ENCODE measurements at places on chromosomes 5 and 9. TPM values are rescaled to one million over a fixed set of nuclear protein-coding genes. Genes with fewer than 3 reads are reported as not detected.

DNA sequence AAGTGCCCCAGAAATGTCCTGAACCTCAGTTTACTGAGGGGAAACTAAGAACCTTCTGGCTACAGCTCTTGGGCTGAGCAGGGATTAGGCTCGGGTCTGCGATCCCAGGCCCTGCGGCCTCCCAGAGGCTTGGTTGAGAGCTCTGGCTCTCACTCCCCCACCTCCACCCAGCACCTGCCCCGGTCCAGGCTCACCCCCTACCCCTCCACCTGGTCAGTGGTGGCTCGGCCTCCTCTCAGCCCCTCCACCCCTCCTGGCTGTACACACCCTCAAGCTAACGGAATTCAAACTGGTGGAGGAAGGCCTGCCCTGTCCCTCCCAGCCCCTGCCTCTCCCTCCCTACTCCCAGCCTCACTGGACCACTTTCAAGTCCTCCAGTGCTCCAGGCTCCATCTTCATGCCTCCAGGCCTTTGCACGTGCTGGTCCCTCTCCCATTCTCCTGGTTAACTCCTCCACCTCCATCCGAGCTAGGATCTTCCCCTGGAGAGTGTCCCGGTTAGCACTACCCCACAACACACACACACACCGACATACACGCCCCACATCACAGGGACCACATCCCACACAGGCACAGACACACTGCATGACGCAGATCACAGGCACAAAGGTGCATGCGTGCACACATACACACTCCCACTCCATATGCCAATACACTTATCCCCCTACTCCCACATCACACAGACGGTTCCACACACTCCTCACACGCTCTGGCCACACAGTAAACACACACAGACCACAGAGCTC, 130.9 kb downstream of the C9orf50 start:
- peak; percentile 66 for DNase-seq

DNA sequence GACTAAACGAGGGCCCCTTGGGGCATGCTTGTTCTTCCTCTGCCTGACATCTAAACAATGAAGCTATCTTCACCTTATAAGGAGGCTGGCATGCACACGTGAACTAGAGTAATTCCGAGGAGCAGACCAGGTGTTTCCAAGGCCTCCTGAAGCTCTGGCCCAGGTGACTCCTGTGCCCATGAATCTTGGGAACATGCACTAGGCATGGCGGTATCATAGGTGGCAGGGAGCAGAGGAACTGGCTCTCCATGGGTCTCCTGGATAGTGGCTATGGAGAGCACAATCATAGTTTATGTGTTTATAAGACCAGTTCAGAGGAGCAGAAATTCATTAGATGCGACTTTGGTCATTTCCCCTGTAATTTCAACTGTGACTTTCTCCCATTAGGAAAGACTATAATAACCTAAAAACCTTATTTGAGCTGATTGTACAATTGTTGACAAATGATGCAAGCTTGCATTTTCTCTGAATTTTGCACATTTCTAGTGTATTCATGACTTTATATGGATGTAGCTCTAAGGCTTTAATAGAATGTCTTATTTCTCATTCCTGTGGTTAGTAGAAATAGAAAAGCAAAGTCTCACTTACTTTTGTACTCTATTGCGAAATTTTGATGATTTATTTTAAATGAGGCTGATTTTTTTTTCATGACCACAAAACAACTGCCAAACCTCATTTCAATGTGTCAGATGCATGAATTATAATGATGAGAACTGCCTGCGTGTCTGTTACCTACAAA, 135.3 kb upstream of the RPS23 start:
- no peak for DNase-seq

GRCh38 chr5:173281910-173282309, 46.3 kb downstream of the STC2 start:
- DNase-seq = no peak

STKLD1 gene
- 0.71 TPM for total RNA-seq

DNA sequence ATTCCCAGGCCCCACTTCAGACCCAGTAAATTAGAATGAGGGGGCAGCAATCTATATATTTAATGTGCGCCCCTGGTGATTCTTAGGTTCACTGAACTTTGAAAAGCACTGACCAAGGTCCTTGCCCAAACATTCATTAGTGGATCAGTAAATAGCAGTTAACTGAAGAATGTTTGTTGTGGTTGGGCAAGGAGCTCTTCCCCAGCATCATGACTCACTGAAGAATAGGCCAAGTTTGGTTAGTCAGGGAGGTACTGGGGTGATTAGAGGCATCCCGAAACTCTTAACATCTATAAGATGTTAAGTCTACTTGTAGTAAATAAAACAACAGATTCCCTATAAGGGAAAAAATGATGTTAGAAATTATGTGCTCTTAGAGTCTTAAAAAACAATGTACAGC, 833 bp upstream of the MROH2B start:
- no peak for DNase-seq

CENPK gene
- total RNA-seq = 110 TPM

DNA sequence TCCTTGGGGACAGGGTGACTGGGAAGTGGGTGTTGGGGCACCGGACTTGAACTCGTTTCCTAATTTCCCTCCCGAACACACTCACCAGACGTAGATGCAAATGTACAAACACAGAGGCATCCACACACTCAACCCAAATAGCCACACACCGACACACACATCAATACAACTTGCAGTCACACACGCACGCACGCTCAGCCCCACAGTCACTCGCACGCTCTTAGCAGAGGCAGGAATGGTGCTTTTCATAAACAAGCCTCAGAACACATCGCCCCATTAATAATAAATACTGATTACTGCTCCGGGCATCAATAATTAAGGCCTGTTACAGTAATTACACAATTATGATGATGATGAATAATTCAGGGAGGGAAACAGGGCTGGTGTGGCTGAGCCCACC, 5.7 kb downstream of the BARHL1 start:
- DNase-seq = no peak

CEP78 gene
- 59.1 TPM for total RNA-seq

GRCh38 chr5:66285343-66285922, 141.3 kb downstream of the SREK1 start:
- no peak for DNase-seq

ZDHHC12 gene
- 80.4 TPM for total RNA-seq

MARCOL gene
- not detected for total RNA-seq

TICAM2 gene
- 0.47 TPM for total RNA-seq

- DNase-seq = no peak
Measured at GRCh38 chr5:77925503-77925902, 149.4 kb upstream of the TBCA start.

SMIM32 gene
- total RNA-seq = not detected

DNA sequence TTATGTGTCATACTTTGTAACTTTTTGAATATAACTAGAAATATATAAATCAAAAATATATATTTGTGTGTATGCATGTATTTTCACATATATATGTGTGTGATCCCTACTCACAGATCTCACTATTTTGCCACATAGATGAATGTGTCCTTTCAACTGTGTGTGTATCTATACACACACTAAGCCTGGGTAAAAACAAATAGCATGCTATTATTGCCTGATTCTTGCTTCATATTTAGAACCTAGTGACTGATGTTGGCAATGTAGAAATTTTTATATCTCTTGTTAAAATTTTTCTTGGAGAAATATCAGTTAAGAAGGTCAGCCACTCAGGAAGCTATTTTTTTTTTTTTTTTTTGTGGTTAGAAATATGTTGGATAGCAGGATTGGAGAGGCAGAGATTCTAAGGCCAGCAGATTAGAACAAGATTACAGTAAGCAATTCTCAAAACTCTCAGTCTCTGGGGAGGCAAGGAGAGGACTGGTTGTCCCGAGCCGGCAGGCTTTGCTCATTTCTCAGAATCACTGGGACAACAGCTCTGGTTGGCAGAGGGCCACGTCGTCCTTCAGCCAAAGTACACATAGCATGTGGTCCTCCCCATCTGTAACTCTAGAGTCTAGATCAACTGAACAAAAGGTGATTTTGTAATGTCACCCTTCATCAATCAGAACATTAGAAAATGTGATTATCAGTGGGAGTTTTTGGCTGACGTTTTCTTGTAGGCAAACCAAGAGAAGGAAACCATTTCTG, 19.7 kb downstream of the C6 start:
- DNase-seq = no peak

GRCh38 chr9:31486630-31487029, 897.8 kb upstream of the ACO1 start:
- no peak for DNase-seq

GRCh38 chr9:126361810-126362238, 35.2 kb downstream of the MVB12B start:
- no peak for DNase-seq

DNA sequence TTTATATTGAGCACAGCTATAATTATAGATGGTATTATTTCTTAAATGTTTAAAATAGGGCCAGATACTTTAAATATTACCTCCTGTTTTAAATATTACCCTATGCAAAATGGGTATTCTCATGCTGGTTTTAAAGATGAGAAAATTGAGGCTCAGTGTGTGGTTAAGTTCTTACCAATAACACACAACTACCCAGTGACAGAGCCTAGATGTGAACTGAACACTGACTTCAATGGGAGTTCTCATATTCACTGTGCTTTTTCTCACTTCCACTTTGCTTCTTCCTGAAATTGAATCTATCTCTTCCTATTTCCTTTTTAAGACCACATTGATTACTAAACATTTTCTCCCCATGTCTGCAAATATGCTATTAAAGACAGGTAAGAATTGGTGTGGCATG, 135.8 kb upstream of the TUSC1 start:
- no peak for DNase-seq

SPAG8 gene
- 1.3 TPM for total RNA-seq

SEMA4D gene
- total RNA-seq = 314 TPM

DNA sequence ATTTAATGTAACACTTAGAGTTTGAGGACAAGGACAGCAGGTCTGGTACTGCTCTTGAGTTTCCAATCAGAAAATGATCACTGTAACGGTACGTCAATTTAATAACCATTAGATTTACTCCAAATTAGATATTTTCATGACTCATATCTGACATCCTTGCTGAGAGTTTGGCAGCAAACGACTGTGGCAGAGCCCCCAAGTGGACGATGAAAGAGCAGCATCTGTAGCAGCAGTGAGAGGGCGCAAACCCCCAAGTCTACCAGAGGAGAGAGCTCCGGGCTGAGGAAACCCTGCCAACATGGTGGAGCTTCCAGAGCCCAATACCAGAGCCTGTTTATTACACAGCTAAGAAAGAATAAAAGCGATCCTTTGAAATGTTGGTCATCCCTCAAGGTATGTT, 73.2 kb upstream of the EPB41L4A start:
- peak; percentile 47 for DNase-seq

DNA sequence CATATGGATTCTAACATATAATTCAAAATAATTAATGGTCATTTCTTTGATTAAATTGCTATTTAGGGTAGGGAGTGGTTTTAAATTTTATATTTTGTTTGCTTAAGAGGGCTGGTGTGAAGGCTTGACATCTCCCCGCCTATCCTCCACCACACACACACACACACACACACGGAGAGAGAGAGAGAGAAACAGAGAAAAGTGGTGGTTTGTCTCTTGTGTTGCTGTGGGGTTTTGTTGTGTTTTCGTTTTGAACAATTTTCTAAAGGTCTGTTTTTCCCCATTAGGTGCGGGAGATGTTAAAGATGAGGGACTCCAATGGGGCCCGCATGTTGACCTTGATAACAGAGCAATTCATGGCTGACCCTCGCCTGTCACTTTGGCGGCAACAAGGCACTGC, 161.9 kb downstream of the ZSWIM6 start:
- DNase-seq = no peak

DNA sequence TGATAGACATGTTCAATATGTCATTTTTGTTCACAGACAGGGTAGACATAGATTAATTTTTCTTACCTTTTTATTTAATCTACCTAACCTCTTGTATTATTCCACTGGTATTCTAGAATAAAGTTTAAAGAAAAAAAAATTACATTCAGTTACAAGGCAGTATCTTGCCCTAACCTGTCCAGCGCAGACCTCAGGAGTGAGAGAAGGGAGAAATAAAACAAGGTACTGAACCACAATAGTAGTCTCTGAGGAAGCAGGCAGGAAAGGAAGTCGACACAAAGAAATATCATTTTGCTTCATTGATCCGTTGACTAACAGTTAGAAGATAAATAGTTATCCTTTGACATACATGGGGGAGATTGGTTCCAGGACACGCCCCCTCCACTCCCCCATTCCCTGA, 12.5 kb upstream of the ADAMTSL1 start:
- DNase-seq = no peak

GRCh38 chr9:108257382-108257781, 598.4 kb downstream of the ACTL7B start:
- no peak for DNase-seq

- peak; percentile 40 for DNase-seq
Measured at GRCh38 chr9:111897601-111898137, 1.1 kb downstream of the UGCG start.

DROSHA gene
- 74.3 TPM for total RNA-seq

- DNase-seq = no peak
Measured at GRCh38 chr5:878125-878524, 14.5 kb downstream of the BRD9 start.

GRCh38 chr9:89994988-89995613, 390.3 kb downstream of the GADD45G start:
- no peak for DNase-seq

- no peak for DNase-seq
Measured at GRCh38 chr5:41414598-41414997, 95.8 kb downstream of the PLCXD3 start.

DNA sequence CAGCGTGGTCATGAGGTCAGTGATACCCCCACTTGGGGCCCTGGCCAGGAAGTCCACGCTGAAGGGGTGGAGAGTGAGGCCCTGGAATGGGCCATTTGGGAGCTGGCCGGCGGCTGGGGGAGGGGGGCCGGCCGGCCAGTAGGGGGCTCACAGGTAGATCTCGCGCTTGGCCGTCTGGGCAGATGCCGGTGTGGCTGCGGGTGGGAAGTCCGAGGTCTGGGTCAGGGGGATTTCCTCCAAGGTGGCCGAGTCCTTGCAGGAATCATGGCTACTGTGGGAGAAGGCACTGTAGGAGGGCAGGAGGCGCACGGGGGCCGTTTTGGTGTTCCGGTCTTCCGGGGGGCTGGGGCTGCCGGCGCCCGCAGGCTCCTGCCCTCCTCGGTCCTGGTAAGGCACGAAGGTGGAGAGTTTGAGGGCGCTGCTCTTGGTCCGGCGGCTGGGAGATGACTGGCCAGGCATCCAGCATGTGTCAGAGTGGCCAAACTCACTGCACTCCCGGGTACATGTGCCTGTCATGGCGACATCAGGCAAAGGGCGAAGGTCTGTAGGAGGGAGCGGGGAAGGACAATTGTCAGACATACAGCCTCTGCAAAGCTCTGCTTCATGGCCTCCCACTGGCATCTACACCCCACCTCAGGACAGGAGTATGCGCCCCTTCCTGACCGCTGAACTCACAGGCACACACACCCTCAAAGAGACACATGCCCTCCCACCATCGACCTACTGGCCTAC, 24.1 kb downstream of the PCDH1 start:
- DNase-seq = no peak

RIOK2 gene
- 26.3 TPM for total RNA-seq

- no peak for DNase-seq
Measured at GRCh38 chr9:93126825-93127368, 7.2 kb downstream of the NINJ1 start.

DNA sequence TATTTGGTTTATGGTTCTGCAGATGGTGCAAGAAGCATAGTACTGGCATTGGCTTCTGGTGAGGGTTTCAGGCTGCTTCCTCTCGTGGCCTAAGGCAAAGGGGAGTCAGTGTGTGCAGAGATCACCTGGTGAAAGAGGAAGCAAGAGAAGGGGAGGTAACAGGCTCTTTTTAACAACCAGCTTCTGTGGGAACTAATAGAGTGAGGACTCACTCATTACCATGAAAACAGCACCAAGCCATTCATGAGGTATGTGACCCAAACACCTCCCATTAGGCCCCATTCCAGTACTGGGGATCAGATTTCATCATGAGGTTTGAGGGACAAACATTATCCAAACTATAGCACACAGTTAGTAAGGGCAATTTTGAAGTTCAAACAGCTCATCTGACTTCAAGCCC, 263.5 kb downstream of the TMEM38B start:
- no peak for DNase-seq
